ENCODE measurements at places on chromosomes 2 and 18. TPM values are rescaled to one million over a fixed set of nuclear protein-coding genes. Genes with fewer than 3 reads are reported as not detected.

- no peak for DNase-seq
These were observed 1.5 kb downstream of the RNF152 start for GRCh38 chr18:61891271-61891670.

- DNase-seq, result no peak
These were observed 15.9 kb downstream of the ERFE start for GRCh38 chr2:238174701-238175100.

- DNase-seq, result no peak
These were observed 77.9 kb upstream of the DOCK10 start for GRCh38 chr2:225120186-225120585.

- no peak for DNase-seq
These were observed 45.1 kb downstream of the CCDC93 start for GRCh38 chr2:117968722-117969121.

- peak; percentile 74 for DNase-seq
These were observed 12.4 kb downstream of the HS6ST1 start for GRCh38 chr2:128306081-128306930.

DNA sequence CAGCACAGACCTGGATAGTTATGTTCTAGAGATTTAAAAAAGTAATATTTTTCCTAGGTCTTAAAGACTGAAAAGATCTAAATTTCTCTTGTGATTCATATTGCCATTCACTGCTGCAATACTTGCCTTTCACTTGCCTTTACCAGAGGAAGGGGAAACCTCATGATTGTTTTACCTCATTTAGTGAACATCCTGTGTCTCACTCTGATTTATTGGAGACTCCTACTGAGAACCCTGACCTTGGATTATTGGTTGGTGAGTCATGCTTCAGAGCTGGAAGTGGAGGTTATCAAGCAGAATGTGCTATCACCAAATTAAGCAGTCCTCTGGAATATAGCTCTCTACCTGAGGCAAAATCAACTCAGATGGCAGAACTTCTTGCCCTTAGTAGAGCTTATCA is 500.5 kb downstream of the TSN start:
- DNase-seq, result no peak

DNA sequence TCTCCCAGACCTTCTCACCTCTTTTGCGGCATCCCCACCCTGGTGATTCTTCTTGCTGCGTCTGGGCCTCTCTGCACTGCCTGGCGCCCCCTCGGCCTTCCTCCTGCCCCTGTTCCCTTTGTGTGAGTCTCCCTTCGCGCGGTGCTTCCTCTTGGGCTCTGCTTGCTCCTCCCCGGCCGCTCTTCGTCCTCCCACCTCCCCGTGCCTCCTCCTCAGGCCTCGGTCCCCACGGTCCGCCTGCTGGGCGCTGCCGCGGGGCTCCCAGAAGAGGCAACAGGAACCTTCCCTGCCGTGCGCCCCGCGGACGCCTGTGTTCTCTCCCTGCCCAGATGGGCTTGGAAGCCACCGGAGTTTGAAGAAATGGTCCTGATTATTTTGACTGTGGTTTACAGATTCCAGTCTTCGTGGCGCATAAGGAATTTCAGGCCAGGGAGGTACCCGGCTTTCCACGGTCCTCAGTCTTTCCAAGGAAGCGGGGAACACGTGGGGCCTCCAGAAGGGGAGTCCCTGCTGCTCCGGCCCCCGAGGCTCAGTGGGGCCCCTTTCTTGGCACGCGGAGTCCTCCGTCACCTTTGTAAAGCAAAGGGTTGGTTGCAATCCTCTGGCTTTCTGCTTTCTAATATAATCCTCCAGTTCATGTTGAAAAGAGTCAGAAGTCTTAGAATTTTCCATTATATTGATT is 13.1 kb downstream of the RNU2-63P start:
- no peak for DNase-seq

GRCh38 chr2:106120432-106120831 is 73.7 kb downstream of the UXS1 start:
- DNase-seq, result no peak

DNA sequence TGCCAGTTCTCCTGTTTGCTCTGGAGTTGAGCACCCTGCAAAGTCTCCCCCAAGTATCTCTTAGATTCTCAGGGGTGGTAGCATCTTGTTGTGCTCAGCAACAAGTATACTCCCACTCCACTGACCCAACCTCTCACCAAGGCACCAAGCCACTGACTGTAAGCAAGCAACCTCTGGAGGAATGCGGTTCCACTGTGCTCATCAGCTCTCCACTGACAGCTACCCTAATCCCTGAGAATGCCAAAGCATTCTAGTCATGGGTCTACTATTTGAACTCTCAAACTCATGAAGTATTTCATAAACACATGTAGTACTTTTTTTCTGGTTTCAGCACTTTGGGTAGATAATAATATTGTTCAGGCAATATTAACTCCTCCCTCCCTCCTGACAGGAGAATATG is 170.0 kb downstream of the EPHA4 start:
- no peak for DNase-seq

DNA sequence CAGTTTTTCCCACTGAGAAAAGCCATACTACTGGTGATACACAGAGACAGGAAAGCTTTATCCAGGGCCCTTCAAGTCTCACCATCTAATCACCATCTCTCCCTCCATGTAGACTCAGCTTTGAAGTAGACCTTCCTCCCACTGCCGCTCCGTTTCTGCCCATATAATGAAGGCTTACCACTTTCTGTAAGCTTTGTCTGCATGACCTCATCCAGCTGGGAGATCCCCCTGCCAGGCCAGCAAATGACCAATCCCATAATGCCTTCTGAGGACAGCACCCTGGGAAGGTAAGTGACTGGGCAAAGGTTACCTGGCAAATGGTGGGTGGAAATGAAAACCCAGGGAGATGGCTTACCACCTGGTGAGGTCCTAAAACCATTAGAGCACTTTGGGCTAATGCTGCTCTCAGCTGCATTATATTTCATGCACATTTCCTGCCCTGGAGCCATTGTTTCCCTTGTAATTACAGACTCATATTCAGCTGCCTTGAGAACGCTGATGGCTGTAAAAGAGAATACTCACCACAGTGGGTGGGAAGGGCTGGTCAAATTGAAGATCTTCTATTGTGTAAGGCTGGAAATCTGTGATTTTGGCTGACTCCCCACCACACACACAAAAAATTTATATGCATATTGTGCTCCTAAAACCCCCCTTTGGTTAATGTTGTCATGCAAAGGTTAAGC is 350.7 kb upstream of the SYT4 start:
- no peak for DNase-seq

Gene VSNL1
- 18.1 TPM for total RNA-seq

DNA sequence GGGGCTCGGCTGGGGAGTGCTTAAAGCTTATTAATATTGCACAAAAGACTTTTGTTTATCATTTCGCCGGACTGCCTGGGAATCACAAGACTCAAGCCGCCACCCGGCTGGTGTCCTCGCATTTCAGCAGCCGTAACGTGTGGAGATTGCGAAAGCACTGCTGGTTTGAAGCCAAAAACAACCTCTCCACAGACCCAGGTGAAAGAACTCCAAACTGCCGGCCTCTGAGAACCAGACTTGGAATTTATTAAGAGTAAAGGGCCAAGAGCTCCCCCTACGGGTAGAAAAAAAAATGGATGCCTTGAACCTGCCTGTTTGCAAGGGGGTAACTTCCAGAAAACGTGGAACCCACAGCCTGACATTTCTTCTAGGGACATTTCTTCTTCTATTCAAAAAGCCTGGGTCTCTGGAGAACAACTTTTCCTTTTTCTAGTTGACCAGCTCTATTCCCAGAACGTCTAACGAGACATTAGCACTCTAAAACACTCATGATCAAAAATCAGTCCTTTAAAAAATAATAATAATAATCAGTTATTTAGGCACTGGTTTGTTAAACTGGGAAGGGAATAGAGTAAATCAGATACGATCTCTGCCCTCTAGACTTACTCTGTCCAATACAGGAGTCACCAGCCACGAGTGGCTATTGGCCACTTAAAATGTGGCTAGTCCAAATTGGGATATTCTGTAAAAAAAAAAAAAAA is 216.3 kb downstream of the C1D start:
- DNase-seq, result peak; percentile 83

DNA sequence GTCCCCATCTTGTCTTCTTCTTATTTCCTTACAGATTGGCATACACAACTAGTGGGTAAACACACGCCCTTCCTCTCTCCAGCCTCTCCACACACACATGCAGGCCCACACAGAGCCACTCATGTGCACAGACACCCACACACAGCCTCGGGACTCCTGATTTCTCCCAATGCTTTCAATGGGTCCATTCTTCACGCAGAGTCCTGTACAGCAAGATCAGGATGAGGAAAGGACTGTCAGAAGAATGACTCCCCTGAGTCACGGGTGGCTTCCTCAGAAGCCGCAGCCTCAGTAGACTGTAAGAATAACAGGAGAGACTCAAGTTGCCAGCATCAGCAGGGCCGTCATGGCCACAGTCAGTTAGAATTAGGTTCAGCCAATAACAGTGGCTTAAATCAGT is 109.1 kb upstream of the GLI2 start:
- no peak for DNase-seq

DNA sequence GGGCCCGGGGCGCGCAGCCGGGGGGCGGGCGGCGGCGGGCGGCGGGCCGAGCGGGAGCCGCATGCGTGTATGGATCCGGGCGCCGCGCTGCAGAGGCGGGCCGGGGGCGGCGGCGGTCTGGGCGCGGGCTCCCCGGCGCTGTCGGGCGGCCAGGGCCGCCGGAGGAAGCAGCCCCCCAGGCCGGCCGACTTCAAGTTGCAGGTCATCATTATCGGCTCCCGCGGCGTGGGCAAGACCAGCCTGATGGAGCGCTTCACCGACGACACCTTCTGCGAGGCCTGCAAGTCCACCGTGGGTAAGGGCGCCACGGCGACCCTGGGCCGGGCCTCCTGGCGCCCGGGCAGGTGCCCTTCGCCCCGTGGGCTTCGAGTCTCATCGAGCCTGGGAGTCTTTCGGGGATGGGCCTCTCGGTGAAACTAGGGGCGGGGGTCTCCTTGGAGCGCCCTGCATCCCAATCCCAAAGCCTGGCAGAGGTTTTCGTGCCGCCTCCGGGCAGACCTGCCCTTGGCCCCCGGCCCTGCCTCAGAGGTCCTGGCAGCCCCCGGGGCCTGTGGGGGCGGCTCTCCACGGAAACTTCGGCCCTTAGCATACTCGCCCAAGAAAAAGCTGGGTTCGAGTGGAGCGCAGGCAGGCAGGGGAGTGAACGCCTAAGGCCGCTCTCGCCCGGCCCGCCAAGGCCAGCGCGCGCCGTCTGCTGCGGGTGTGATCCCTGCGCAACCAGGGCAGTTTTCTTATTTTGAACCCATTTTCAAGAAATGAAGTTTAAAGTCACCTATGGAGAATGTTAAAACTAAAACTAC is 622 bp downstream of the RAB12 start:
- DNase-seq, result peak; percentile 69

Measured in suprapubic skin (tissue), 4 donors.